ENCODE measurements at places on chromosomes 12 and 14.

DNA sequence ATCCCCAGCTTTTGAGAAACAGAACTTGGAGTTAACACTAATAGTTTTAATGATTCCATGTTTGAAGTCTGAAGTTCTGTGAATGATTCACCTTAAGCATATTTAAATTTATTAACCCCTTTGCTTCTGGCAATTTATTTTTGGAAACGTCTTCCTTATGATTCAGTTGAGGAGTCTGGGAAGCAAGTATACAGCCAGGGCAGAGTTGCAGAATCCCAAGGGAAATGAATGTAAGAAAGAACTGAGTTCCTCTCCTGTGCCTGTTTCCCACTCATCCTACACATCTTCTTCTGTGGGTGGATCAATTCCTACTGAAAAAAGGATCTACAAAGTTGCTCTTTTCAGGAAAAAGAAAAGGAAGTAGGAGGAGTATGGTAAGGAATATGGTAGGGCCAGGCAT is 108.2 kb upstream of the CCDC91 start:
- DNase-seq = no peak
- H3K36me3 ChIP-seq = no peaks in the 10 kb centered on the region
- no peaks in the 10 kb centered on the region for H3K27me3 ChIP-seq
- no peak overlapping the region for H3K27ac ChIP-seq

DNA sequence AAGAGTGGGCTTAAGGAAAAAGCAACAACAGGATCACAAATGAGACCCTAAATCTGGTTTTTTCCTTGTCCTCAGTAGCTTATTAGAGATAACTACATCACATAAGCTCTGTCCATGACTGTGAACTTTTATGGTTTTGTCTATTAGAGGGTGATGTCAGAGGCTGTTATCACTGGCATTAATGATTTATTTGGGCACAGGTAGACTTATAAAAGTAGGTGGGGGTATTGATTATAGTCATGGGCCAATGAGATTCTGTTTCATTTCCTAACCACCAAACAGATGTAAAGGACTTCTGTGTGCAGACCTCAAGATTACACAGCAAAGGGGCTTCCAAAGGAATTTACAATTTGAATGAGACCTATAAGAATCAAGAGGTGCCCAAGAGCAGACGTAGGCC is 316.4 kb downstream of the NRXN3 start:
- no peaks in the 10 kb centered on the region for H3K4me1 ChIP-seq
- no peak for DNase-seq
- H3K36me3 ChIP-seq = no peaks in the 10 kb centered on the region

GRCh38 chr12:57853864-57854556 is 7.5 kb upstream of the CTDSP2 start:
- no peak for DNase-seq
- H3K27me3 ChIP-seq = no peaks in the 10 kb centered on the region
- no peaks in the 10 kb centered on the region for H3K36me3 ChIP-seq
- no peaks in the 10 kb centered on the region for H3K4me1 ChIP-seq
- H3K27ac ChIP-seq = peak overlapping the region; percentile 100

- no peaks in the 10 kb centered on the region for H3K27me3 ChIP-seq
- no peak overlapping the region for H3K4me3 ChIP-seq
- H3K4me1 ChIP-seq = no peaks in the 10 kb centered on the region
- no peak overlapping the region for H3K27ac ChIP-seq
- no peaks in the 10 kb centered on the region for H3K36me3 ChIP-seq
Measured at GRCh38 chr12:1344245-1344644, 250.1 kb downstream of the FBXL14 start.

- no peak for DNase-seq
- H3K4me1 ChIP-seq = no peaks in the 10 kb centered on the region
- H3K27me3 ChIP-seq = no peaks in the 10 kb centered on the region
- H3K4me3 ChIP-seq = no peak overlapping the region
Measured at GRCh38 chr12:31230004-31230403, 95.9 kb downstream of the SINHCAF start.

GRCh38 chr14:62304257-62304656 is 542.0 kb downstream of the SNAPC1 start:
- H3K27me3 ChIP-seq = no peaks in the 10 kb centered on the region
- no peak overlapping the region for H3K27ac ChIP-seq
- H3K36me3 ChIP-seq = no peaks in the 10 kb centered on the region
- no peaks in the 10 kb centered on the region for H3K4me1 ChIP-seq

DNA sequence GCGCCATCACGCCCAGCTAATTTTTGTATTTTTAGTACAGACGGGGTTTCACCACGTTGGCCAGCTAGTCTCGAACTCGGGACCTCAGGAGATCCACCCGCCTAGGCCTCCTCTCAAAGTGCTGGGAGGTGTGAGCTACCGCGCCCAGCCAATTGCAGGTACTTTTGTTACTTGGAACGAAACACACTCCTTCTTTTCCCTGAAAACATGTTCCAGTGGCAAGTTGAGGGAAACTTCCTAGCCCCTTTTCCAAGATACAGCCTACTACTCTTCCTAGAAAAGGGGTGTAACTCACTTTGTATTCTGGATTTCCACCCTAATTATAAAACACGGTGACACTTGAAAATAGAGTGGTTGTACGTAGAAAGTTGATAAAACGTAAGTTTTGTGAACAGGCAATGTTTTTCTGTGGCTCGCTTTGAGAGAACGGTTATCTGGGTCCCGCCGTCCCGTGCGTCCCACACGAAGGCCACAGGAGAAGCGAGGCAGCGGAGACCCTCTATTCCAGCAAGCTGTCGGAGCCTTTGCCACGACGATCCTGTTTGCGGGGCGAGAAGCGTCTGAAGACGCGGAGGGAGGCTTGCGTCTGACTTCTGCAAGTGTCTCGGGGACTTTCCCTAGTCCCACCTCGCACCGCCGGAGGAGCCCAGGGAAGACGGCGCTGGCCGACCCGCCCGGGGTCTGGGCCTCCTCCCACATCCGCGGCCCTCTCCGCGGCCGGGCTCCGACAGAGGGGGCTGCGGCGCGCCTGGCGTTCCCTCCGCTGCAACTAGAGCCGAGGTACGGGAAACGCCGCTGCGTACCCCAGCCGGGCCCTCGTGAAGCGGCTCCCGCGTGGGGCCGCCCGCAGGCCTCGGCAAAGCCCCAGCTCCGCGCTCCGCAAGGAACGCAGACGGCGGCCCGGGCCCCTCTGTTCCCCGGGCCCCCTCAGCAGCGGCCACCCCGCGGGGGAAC is 745 bp downstream of the CDCA4 start:
- peak overlapping the region; percentile 44 for H3K4me3 ChIP-seq
- DNase-seq = peak; percentile 40
- no peaks in the 10 kb centered on the region for H3K36me3 ChIP-seq
- peaks cover 12% of the 10 kb centered on the region for H3K4me1 ChIP-seq

GRCh38 chr14:37972941-37973887 is 234.5 kb upstream of the SSTR1 start:
- no peak overlapping the region for H3K4me3 ChIP-seq
- no peaks in the 10 kb centered on the region for H3K4me1 ChIP-seq
- H3K27ac ChIP-seq = no peak overlapping the region
- no peak for DNase-seq

GRCh38 chr14:74896400-74896799 is 14.7 kb downstream of the DLST start:
- no peaks in the 10 kb centered on the region for H3K27me3 ChIP-seq
- H3K27ac ChIP-seq = no peak overlapping the region
- H3K4me1 ChIP-seq = no peaks in the 10 kb centered on the region
- H3K36me3 ChIP-seq = no peaks in the 10 kb centered on the region

DNA sequence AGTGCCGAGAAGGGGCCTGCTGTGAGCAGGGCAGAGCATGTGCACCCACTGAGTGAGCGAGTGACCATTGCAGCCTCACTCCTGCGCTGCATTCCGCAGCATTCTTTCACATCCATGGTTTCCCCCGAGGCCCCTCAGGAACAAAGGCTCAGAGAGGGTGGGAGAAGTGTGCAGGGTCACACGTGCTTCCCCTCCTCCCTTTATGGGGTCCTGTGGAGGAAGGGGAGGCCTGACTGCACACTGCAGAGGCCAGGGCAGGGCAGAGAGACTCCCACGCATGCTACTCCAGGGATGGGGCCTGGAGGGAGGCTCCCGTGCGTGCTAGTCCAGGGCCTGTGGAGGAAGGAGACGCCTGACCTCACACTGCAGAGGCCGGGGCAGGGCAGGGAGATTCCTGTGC is 63.2 kb downstream of the DIO3 start:
- H3K4me1 ChIP-seq = no peaks in the 10 kb centered on the region
- no peak overlapping the region for H3K27ac ChIP-seq
- no peak overlapping the region for H3K4me3 ChIP-seq
- H3K27me3 ChIP-seq = no peaks in the 10 kb centered on the region
- H3K36me3 ChIP-seq = no peaks in the 10 kb centered on the region

DNA sequence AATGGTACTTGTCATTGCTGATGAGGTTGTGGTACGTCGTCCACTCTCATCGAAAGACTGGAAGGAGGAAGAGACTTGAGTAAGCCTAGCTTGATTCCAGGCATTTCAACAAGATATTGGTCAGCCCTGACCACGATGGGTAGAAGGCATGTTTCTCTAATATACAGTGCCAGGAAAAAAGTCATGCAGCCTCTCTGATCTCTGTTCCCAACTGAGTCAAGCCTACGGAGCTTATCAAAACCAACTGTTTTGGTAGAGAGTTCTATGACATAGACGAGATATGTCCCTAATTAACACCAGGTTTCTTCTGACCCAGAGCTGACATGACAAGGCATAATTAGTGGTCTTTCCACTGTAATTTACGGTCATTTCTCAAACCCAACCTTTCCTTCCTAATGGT is 58.5 kb downstream of the NIN start:
- no peak overlapping the region for H3K4me3 ChIP-seq
- H3K36me3 ChIP-seq = no peaks in the 10 kb centered on the region
- H3K27me3 ChIP-seq = no peaks in the 10 kb centered on the region
- no peak overlapping the region for H3K27ac ChIP-seq
- no peak for DNase-seq

- no peak overlapping the region for H3K27ac ChIP-seq
- H3K36me3 ChIP-seq = no peaks in the 10 kb centered on the region
- H3K27me3 ChIP-seq = no peaks in the 10 kb centered on the region
Measured at GRCh38 chr12:97616946-97617345, 154.3 kb downstream of the RMST start.

GRCh38 chr12:43893670-43894069 is 57.8 kb downstream of the TMEM117 start:
- H3K4me3 ChIP-seq = no peak overlapping the region
- DNase-seq = no peak
- H3K4me1 ChIP-seq = no peaks in the 10 kb centered on the region

- no peaks in the 10 kb centered on the region for H3K4me1 ChIP-seq
- no peak overlapping the region for H3K4me3 ChIP-seq
- H3K36me3 ChIP-seq = no peaks in the 10 kb centered on the region
- DNase-seq = no peak
- H3K27ac ChIP-seq = no peak overlapping the region
- no peaks in the 10 kb centered on the region for H3K27me3 ChIP-seq
Measured at GRCh38 chr14:75609116-75609515, 30.7 kb downstream of the FLVCR2 start.

DNA sequence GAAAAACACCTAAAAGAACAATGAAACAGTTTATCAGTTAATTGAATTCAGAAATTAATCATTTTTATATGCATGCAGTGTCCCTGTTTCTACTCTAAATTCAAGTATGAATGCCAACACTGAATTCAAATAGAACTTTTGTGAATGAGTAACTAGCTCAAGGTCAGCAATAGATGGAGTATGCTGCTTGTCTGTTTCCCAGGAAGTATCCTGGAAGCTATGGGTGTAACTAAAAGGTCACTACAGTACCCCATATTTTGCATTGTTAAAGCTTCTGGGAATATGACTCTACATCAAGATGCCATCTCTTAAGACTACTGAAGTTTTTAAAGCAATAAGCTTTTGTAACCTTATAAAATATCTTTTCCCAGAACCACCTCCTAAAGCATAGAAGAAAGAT is 681.4 kb upstream of the FBXO33 start:
- H3K4me1 ChIP-seq = no peaks in the 10 kb centered on the region
- DNase-seq = no peak
- H3K27ac ChIP-seq = no peak overlapping the region
- no peak overlapping the region for H3K4me3 ChIP-seq

GRCh38 chr14:32677129-32677780 is 261.4 kb upstream of the NPAS3 start:
- H3K27ac ChIP-seq = no peak overlapping the region
- no peaks in the 10 kb centered on the region for H3K27me3 ChIP-seq
- DNase-seq = no peak
- H3K4me1 ChIP-seq = no peaks in the 10 kb centered on the region
- no peak overlapping the region for H3K4me3 ChIP-seq

DNA sequence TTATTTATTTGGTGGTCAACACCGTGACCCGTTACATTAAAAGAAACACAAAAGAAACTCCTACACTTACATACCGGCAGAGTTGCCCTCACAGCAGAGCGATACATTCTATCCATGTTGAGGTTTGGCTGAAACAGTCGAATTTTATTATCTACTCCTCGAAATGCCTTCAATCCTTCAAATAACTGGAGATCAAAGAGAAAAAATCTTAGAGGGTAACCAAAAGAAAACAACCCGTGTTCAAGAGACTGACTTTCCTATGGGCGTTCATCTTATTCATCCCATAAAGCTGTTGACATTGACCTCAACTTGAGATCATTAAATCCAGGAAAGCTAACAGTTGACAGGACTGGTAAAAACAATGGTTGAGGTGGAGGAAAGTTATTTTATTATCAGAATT is 67.7 kb downstream of the BCAT1 start:
- no peaks in the 10 kb centered on the region for H3K4me1 ChIP-seq
- no peak overlapping the region for H3K4me3 ChIP-seq
- no peaks in the 10 kb centered on the region for H3K27me3 ChIP-seq
- no peak for DNase-seq
- no peaks in the 10 kb centered on the region for H3K36me3 ChIP-seq

DNA sequence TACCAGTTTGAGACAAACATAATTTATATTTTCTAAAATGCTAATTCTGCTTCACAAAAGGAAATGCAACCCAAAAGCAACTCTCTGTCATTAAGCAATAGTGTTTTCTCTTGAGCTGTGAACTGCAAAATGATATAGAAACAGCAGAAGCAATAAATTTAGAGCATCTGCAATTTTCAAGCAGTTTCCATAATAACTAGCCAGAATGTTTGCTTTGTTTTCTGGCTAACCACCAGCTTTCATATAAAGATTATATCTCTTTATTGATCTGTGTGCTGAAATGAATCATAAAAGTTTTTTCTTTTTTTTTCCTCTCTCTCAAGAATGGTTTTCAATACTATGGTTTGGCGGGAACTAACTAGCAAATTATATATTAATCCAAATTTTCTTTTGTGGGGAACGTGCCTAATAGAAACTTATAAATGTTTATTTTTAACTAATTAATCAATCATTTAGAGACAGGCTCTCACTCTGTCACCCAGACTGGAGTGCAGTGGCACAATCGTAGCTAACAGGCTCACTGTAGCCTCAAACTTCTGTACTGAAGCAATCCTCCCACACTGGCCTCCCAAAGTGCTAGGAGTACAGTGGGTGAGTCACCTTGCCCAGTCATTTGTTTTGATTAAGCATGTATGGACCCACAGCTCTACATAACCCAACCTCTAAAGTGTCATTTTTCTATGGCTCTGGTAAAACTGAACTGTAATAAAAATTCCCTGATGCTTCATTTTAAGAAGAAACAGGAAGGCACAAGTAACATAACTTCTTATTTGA is 830.1 kb upstream of the MGAT4C start:
- no peak overlapping the region for H3K27ac ChIP-seq
- no peaks in the 10 kb centered on the region for H3K27me3 ChIP-seq
- DNase-seq = no peak
- H3K36me3 ChIP-seq = no peaks in the 10 kb centered on the region
- no peaks in the 10 kb centered on the region for H3K4me1 ChIP-seq
- no peak overlapping the region for H3K4me3 ChIP-seq

GRCh38 chr12:89927226-89927698 is 218.6 kb upstream of the ATP2B1 start:
- no peak for DNase-seq
- no peak overlapping the region for H3K27ac ChIP-seq
- H3K4me1 ChIP-seq = no peaks in the 10 kb centered on the region
- no peaks in the 10 kb centered on the region for H3K27me3 ChIP-seq
- H3K36me3 ChIP-seq = no peaks in the 10 kb centered on the region
